Aorta (tissue), 5 donors: ENCODE measurements at places on chromosomes 6 and 20. TPM values are rescaled to one million over a fixed set of nuclear protein-coding genes. Genes with fewer than 3 reads are reported as not detected.
A peak's percentile ranks its signal among the peaks of the same experiment; 100 is the strongest.

DNA sequence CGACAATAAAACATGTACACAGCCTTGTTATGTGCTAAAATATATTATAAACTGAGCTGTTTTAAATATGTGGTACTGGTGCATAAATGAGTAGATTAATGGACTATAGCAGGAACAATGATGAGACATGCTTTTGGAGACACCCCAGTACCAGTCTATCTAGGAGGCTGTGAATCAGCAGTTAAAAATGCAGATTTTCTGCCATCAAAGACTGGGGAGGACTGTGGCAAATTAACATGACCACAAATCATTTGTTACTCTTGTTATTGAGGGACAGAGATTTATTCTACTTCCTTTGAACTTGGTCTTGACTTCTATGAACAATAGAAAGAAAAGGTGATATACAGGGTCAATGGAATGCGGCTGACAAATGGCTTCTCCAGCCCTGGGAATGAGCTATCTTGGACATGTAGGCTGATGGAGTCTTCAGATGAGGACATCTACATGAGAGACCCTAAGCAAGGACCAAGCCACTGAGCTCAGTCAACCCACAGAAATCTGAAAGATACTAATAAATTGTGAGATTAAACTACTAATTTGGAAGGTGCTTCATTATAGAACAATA, 551.7 kb upstream of the GJE1 start:
- H3K4me1 ChIP-seq: no peaks in the 10 kb centered on the region
- no peak overlapping the region for H3K27ac ChIP-seq
- DNase-seq: no peak

DNA sequence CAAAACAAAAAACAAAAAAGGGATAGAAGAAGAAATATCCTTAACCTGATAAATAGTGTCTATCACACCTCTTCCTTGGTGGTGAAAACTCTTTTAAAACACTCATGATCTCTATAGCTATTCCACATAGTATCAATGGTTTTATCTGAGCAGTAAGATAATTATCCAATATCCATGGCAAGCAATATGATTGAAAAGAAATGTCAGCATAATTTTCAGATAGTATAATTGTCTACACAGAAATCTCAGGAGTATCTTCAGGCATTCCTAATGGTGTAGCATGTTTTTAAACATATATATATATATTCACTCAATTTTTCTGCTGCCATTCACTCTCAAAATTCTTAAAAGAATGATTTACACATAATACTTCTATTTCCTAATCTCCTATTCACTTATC, 938.0 kb upstream of the SLC35B3 start:
- H3K27ac ChIP-seq: no peak overlapping the region
- no peaks in the 10 kb centered on the region for H3K4me1 ChIP-seq
- H3K27me3 ChIP-seq: no peaks in the 10 kb centered on the region
- no peak for DNase-seq

DNA sequence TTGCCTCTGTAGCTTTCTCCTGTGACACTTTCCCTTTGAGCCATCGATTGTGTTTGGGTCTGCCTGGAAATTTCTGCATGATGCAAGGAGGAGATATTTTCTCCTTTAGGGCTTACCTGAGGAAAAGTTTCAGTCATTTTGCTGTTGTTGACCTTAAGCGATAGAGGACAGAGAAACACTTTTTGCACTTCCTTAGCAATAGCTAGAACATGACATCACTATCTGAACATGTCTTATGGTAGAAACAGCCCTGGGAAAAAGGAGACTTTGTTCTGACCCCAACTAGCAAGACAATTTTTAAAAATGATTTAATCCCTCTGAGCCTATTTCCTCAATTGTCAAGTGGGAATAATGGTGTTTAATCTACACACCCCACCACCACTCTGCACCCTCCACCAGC, 9.7 kb upstream of the FILIP1 start:
- H3K36me3 ChIP-seq: no peaks in the 10 kb centered on the region
- no peaks in the 10 kb centered on the region for H3K4me1 ChIP-seq
- H3K4me3 ChIP-seq: no peak overlapping the region
- H3K27ac ChIP-seq: no peak overlapping the region

DNA sequence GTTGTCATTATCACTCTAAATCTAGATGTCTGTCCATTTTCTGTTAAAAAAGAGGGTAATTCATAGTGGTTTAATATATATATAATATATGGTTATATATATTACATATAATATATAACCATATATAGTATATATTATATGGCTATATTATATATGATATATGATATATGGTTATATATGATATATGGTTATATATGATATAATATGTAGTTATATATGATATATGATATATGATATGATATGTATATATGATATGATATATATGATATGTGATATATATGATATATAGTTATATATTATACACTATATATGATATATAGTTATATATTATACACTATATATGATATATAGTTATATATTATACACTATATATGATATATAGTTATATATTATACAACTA, 8.6 kb downstream of the OR2A4 start:
- H3K27ac ChIP-seq: no peak overlapping the region
- no peaks in the 10 kb centered on the region for H3K27me3 ChIP-seq
- H3K4me3 ChIP-seq: no peak overlapping the region
- H3K4me1 ChIP-seq: no peaks in the 10 kb centered on the region
- DNase-seq: no peak

- H3K27me3 ChIP-seq: no peaks in the 10 kb centered on the region
- no peak for DNase-seq
- H3K4me1 ChIP-seq: no peaks in the 10 kb centered on the region
- no peaks in the 10 kb centered on the region for H3K36me3 ChIP-seq
These were observed 37.6 kb downstream of the RSPH3 start for GRCh38 chr6:158962371-158962770.

GRCh38 chr6:135475292-135475886, 22.2 kb downstream of the AHI1 start:
- no peak overlapping the region for H3K4me3 ChIP-seq
- H3K4me1 ChIP-seq: no peaks in the 10 kb centered on the region

GRCh38 chr6:149453597-149454345, 31.0 kb downstream of the ZC3H12D start:
- H3K4me3 ChIP-seq: no peak overlapping the region
- no peak overlapping the region for H3K27ac ChIP-seq
- H3K4me1 ChIP-seq: no peaks in the 10 kb centered on the region
- no peaks in the 10 kb centered on the region for H3K36me3 ChIP-seq
- peak; percentile 51 for DNase-seq
- no peaks in the 10 kb centered on the region for H3K27me3 ChIP-seq

DNA sequence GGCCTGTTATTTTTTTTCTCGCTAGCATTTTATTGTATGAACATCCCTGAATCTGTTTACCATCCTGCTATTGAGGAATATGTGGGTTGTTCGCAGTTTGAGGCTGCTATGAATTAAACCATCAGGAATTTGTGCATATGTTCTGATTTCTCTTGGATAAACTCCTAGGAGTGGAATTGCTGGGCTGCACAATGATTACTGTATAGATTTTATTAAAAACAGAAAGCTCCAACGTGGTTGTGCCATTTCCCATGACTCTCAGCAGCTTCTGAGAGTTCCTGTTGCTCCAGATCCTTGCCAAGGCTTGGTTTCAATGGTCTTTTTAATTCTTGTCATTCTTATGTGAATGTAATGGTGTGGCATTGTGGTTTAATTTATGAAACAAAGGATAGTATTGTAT, 75.1 kb downstream of the EDN3 start:
- DNase-seq: no peak
- H3K36me3 ChIP-seq: no peaks in the 10 kb centered on the region

DNA sequence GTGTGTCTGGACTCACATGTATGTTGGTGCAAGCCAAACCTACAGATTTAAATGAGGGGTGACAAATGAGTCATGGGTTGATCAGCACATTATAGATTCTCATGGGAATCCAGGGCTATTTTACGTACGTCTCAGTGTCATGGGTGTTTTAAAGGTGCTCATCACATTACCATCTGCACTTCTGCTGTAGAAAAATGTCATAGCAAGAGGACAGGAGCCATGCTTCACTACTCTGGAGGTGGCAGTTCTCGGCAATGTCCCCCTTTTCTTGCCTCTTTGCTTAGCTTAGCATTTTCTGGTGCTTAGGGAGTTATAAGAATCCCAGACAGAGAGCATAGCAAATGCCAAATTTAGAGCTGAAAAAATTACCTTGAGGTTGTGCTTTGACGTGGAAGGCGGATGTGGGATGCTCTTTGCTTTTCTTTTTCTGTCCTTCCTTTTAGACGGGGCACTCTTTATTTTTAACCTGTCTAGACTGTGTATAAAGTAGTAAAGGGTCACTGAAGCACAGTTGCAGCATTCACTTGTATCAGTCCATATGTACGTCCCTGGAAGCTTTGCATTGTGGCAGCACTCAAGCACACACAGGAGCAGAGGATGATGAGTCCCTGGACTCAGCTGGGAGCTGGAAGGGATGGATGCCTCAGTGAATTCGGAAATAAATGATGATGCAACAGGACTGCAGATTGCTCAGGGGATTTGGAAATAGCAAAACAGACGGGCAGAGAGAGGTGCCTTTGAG, 139.7 kb downstream of the SYNDIG1 start:
- no peak for DNase-seq
- H3K27me3 ChIP-seq: no peaks in the 10 kb centered on the region
- H3K36me3 ChIP-seq: no peaks in the 10 kb centered on the region
- no peak overlapping the region for H3K4me3 ChIP-seq

The GPX5 gene
- not detected for total RNA-seq

GRCh38 chr6:108798670-108799353, 49.4 kb upstream of the ARMC2 start:
- H3K4me3 ChIP-seq: no peak overlapping the region
- H3K36me3 ChIP-seq: no peaks in the 10 kb centered on the region
- no peak overlapping the region for H3K27ac ChIP-seq
- no peaks in the 10 kb centered on the region for H3K27me3 ChIP-seq
- peak; percentile 68 for DNase-seq

GRCh38 chr20:19947611-19948264, 69.4 kb upstream of the NAA20 start:
- no peaks in the 10 kb centered on the region for H3K36me3 ChIP-seq
- peak overlapping the region; percentile 3 for H3K27ac ChIP-seq
- no peak for DNase-seq
- H3K4me3 ChIP-seq: no peak overlapping the region
- H3K27me3 ChIP-seq: no peaks in the 10 kb centered on the region

GRCh38 chr6:89239338-89239737, 22.2 kb upstream of the GABRR1 start:
- H3K4me1 ChIP-seq: no peaks in the 10 kb centered on the region
- H3K4me3 ChIP-seq: no peak overlapping the region
- no peaks in the 10 kb centered on the region for H3K27me3 ChIP-seq
- no peaks in the 10 kb centered on the region for H3K36me3 ChIP-seq

DNA sequence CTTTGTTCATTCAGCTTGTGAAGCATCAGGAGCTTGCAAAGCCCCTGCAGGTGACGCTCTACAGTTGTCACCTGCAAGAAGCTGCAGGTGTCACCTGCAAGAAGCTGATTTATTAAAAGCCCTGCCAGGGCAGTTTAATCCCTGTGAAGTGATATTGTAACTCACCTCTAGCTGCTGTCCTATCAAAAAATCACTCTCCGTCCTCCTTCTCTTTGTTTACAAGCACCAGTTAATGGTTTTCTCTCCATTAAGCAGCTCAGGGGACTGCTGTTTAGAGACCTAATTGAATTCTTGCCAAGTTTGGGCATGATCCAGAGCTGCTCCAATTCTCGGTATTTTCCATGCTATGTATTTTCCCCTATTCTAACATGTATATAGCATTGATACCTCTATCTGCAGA, 345.9 kb downstream of the ARHGAP18 start:
- no peaks in the 10 kb centered on the region for H3K4me1 ChIP-seq
- H3K4me3 ChIP-seq: no peak overlapping the region
- no peaks in the 10 kb centered on the region for H3K27me3 ChIP-seq

The TNXB gene
- total RNA-seq: 146 TPM

GRCh38 chr20:62025832-62026563, 39.7 kb downstream of the TAF4 start:
- H3K4me1 ChIP-seq: no peaks in the 10 kb centered on the region
- peak; percentile 43 for DNase-seq
- H3K27me3 ChIP-seq: no peaks in the 10 kb centered on the region

- DNase-seq: no peak
- H3K4me1 ChIP-seq: peaks cover 3% of the 10 kb centered on the region
- no peaks in the 10 kb centered on the region for H3K27me3 ChIP-seq
- no peak overlapping the region for H3K27ac ChIP-seq
- no peak overlapping the region for H3K4me3 ChIP-seq
These were observed 181.1 kb downstream of the ERMARD start for GRCh38 chr6:169932491-169932890.

The FAM184A gene
- total RNA-seq: 3.8 TPM

- H3K4me3 ChIP-seq: no peak overlapping the region
- H3K27ac ChIP-seq: no peak overlapping the region
- no peaks in the 10 kb centered on the region for H3K4me1 ChIP-seq
- DNase-seq: no peak
- no peaks in the 10 kb centered on the region for H3K36me3 ChIP-seq
These were observed 100.5 kb upstream of the HMGCLL1 start for GRCh38 chr6:55679503-55679902.

GRCh38 chr20:8427419-8428040, 295.5 kb downstream of the PLCB1 start:
- no peaks in the 10 kb centered on the region for H3K27me3 ChIP-seq
- no peak overlapping the region for H3K27ac ChIP-seq
- no peak for DNase-seq
- H3K4me3 ChIP-seq: no peak overlapping the region
- H3K4me1 ChIP-seq: no peaks in the 10 kb centered on the region
- H3K36me3 ChIP-seq: no peaks in the 10 kb centered on the region

- H3K27me3 ChIP-seq: no peaks in the 10 kb centered on the region
- H3K36me3 ChIP-seq: no peaks in the 10 kb centered on the region
- no peaks in the 10 kb centered on the region for H3K4me1 ChIP-seq
- DNase-seq: no peak
- H3K27ac ChIP-seq: no peak overlapping the region
- no peak overlapping the region for H3K4me3 ChIP-seq
These were observed 164.9 kb upstream of the PRND start for GRCh38 chr20:4556781-4557180.

GRCh38 chr20:57959589-57959988, 249.8 kb upstream of the PMEPA1 start:
- DNase-seq: peak; percentile 59
- no peaks in the 10 kb centered on the region for H3K36me3 ChIP-seq
- H3K27me3 ChIP-seq: no peaks in the 10 kb centered on the region
- H3K27ac ChIP-seq: no peak overlapping the region
- no peaks in the 10 kb centered on the region for H3K4me1 ChIP-seq

GRCh38 chr20:46701556-46701955, 7.9 kb upstream of the SLC2A10 start:
- no peaks in the 10 kb centered on the region for H3K27me3 ChIP-seq
- H3K4me1 ChIP-seq: no peaks in the 10 kb centered on the region
- no peak overlapping the region for H3K4me3 ChIP-seq
- no peak overlapping the region for H3K27ac ChIP-seq

DNA sequence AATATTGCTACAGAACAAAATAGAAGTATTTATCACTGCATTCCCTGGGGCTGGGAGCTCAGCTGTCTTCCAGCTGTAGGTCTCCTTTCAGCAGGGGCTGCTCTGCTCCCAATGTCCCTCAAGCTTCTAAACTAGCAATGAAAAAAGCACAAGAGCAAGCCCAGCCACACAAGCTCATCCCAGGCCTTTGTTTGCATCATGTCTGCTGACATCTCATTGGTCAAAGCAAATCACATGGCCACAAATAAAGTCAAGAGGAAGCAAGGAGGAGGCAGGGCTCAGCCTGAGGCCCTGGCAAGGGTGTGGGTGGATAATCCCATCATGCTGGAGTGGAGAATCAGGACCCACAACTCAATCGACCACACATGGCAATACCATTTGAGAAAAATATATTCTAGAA, 2.2 kb upstream of the BFSP1 start:
- H3K36me3 ChIP-seq: no peaks in the 10 kb centered on the region
- H3K27me3 ChIP-seq: no peaks in the 10 kb centered on the region
- H3K4me3 ChIP-seq: no peak overlapping the region
- H3K4me1 ChIP-seq: no peaks in the 10 kb centered on the region
